ENCODE measurements at places on chromosomes 2 and 18. TPM values are rescaled to one million over a fixed set of nuclear protein-coding genes. Genes with fewer than 3 reads are reported as not detected.

The IL1F10 gene
- polyA plus RNA-seq: not detected

The ZFP36L2 gene
- polyA plus RNA-seq: 55.1 TPM

The ASB18 gene
- polyA plus RNA-seq: 8.3 TPM

The STEAP3 gene
- 23.4 TPM for polyA plus RNA-seq

The SLC25A12 gene
- polyA plus RNA-seq: 27.7 TPM

The MAPRE3 gene
- 28.0 TPM for polyA plus RNA-seq

The IL1RL1 gene
- 0.35 TPM for polyA plus RNA-seq

The KLHL41 gene
- 4,199 TPM for polyA plus RNA-seq

GRCh38 chr18:34514238-34514637 is 195.9 kb upstream of the DTNA start:
- no peak for DNase-seq

GRCh38 chr2:120579916-120580685 is 155.6 kb upstream of the GLI2 start:
- DNase-seq: no peak

GRCh38 chr18:50630895-50631294 is 71.0 kb downstream of the MAPK4 start:
- no peak for DNase-seq

DNA sequence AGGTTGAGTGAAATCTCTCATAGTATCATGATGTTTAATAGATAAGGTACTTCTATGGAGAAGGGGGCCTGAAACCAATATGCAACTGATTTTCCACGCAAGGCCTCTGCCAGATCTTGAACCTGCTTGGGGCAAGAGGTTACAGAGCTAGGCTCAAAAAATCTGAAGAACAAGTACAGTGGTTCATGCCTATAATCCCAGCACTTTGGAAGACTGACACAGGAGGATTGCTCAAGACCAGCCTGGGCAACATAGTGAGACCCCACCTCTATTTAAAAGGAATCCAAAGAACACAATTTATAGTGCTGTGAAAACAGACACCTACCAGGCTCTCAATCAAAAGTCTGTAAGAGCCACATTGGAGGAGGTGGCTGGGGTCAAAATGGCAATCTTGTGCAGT is 28.6 kb downstream of the HADHA start:
- no peak for DNase-seq

GRCh38 chr2:33526132-33526531 is 49.7 kb downstream of the RASGRP3 start:
- DNase-seq: no peak

DNA sequence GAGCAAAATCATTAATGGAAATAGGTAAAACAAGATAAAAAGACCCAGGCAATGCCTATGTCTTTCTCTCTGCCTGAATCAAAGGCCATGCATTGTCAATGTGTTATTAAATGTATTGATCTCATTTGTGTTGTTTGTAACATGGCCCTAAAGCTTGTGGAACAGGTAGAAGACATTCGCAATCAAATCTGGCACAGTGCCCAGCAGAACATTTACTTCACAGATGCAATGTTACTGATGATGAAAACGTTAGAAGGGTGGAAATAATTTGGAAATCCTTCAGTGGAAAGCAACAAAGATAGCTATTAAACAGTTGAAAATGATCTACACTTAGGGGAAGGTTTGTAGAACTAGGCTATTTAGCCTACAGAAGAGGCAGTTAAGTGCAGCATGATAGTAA is 368.2 kb downstream of the EPHA4 start:
- no peak for DNase-seq

GRCh38 chr2:236964291-236964690 is 121.4 kb upstream of the COPS8 start:
- no peak for DNase-seq

DNA sequence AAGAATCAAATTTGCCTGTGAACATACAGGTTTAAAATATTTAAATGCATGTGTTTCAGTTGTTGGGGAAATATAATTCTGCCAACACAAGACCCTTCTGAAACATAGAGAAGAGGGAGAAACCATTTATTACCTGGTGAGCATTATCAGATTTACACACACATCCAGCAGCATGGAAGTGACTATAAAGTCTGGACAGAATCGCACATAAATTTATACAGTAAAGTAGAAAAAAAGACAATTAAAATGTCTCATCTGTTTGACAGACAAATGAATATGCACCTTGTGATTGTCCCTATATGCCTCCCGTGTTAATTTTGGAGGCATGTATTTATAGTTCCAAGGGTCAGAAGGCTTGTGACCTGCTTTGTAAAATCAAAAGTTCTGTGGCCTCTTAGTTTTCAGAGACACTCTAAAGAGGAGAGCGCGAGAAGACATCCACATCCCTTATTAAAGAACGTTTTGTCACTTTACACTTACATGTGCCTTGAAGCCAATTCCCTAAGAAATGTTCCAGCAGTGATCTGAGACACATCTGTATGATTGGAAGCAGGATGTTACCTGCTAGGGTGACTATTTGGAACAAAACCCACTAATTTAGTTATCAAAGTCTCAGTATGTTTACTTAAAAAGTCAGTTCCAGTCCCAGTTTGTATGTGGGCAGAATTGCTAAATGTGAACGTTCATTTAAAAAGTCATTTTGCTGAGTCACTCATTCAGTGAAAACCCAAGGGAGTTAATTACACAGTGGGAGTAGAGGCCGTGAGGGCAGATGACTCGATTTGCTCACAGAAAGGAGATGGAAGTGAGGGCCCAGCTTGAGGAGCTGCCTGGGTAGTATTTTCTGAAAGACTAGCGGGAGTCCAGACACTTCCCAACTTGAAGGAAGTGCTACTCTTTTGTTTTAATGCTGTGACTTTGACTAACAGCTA is 527.6 kb upstream of the MEX3C start:
- no peak for DNase-seq

DNA sequence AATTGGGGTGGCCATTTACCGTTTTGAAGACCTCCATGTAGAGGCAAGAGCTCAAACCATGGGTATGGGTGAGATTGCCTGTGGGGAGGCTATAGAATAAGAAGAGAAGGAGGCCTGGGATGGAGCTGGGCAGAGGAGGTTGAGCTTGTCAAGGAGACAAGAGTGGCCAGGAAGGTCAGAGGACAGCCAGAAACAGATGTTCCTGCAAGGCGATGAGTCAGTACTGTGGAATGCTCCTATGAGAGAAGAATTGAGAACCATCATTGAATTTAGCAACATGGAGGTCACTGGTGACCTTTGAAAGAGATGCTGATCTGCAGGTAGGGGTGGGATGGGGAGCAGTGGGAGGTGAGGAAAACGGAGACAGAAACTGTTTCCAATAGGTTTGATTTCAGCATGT is 3.5 kb downstream of the ACSL3 start:
- DNase-seq: no peak

DNA sequence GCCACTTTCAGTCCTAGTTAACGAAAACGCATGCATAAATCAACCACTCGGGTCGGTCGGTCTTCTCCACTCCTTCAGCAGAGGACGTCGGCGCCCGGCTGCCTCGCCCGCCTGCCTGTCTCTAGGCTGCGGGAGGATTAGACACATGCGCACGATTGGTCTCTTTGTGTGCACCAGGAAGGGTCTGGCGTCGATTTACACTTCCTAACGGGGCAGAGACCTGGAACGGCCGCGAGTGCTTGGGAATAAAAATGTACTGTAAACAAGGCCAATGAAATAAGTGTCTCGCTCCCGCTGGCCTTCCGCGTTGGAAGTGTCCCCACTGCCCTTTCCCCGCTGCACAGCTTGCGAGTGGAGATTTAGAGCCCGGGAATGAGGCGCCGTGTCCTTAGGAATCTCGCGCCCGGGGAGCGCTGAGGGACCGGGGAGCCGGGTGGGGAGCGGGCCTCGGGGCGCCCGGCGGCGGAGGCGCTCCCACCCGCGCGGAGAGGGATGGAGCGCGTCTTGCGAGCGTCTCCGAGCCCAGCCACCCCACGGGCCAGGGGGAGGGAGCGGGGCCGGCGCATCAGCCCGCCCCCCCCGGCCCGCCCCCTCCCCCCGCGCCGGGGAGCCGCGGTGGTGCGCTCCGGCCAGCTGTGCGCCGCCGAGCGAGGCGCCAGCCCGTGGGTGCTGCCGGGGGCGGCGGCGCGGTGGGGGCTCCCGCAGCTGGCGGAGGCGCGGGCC is at the start of gene DOK6:
TSS of gene DOK6 (plus strand) at position 636 of the 723 bp plus-strand sequence.
- peak; percentile 25 for DNase-seq

DNA sequence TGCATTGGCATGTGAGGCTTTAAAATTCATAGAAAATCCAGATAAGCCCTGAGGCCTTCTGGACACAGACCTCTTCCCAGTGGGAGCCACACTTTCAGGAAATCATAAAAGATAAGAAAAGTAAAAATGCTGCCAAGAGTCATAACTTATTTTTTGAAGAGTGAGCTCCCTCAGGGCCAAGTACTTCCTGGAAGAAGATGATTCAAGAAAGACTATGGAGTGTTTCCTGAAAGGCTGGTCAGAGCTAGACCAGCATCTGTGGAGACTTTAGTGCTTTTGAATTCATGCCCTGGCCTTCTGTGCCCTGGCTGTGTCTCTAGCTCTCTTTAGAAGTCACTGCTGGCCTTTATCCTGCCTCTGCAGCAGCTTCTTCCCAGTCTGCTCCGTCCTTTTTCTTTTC is 6.4 kb upstream of the XDH start:
- no peak for DNase-seq

DNA sequence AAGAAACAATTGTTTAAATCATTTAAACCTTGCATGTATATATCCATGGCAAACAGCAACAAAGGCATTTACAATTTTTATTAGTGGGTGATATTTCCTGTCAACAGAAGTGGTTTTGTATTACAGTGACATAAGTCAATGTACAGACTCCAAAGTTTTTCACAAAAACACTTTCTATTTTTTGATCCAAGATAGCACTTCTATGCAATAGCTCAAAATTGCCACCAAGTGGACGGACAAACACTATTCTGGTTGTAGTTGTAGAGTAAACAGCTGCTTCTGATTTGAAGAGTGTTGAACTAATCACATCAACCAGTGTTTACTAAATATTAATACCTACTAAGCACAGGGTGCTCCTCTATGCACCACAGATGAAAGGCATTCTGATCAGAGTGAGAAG is 421.4 kb downstream of the NCKAP5 start:
- DNase-seq: no peak

DNA sequence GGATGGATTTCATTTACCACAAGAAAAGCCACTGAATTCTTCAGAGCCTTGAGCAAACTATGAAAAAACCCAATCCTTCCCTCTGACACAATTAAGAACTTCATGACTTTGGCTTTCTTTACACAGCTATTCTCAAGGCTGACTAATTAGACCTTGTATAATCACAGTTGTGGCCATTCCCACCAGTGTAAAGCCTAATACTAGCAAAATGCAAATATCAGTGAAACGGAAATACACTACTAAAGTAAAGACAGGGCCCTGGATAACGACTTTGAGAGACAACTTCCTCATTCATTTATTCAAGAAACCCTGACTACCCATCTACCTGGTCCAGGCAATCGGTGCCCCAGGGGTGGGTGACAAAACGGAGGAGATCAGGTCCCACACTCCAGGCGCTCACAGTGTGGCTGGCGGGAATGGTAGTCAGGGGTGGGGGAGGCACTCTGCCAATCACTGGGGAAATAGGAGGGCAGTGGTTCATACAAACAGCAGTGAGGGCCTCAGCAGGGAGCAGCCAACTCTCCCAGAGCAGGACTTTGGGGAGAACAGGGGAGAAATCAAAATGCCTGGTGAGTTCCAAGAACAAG is 28.1 kb downstream of the TMEM163 start:
- no peak for DNase-seq

GRCh38 chr2:108226564-108226963 is 13.2 kb upstream of the SULT1C3 start:
- no peak for DNase-seq

GRCh38 chr2:120528051-120528692 is 182.2 kb downstream of the INHBB start:
- DNase-seq: no peak

- DNase-seq: no peak
These were observed 15.1 kb downstream of the OXER1 start for GRCh38 chr2:42748840-42749239.

GRCh38 chr2:19330436-19330835 is 28.0 kb downstream of the OSR1 start:
- DNase-seq: no peak

DNA sequence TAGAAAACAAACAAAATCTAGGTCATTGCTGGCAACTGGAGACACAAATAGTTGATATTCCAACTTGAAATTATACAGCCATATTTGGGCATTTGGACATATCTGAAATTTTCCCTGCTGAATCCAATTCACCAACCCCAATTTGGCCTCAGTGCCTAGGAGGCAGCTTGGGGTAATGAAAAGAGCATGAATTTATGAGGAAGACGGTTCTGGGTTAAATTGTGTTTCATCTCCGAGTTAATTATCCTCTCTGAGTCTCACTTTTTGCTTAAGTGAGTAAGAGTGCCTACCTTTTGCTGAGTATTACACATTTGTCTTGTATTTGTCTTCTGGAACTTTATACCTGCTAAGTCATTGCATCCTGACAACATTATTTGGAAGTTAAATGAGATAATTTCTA is 1906.8 kb upstream of the PIK3C3 start:
- no peak for DNase-seq

DNA sequence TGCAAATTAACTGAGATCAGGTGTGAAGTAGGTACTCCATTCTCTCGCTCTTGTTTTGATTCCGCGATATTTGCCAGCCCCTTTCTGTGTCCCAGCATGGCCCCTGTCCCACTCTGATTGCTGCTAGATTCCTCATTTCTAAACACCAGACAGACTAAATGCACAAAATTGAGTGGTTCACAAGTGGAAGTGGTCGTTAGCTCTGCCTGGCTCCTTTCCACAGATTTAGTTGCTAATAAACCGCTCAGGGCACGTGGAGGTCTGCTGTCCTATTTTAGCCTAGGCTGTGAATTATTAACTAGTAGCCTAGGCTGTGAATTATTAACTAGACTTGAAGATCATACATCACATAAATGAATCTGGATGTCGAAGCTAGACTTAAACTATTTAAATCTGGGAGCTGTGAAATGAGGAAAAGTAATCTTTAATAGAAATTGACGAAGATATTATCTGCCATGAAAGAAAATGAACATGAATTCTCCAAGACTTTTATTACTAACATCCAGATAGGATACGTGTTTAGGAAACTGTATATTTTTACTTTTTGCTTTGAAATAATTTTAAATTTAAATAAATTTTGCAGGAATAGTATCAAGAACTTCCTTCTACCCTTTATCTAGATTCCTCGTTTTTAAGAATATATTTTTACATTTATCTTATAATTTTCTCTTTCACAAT is 3.7 kb downstream of the IL1RL2 start:
- no peak for DNase-seq

GRCh38 chr2:134218414-134218813 is 35.5 kb upstream of the MGAT5 start:
- DNase-seq: no peak
